Activated CD4-positive, alpha-beta T cell treated with anti-CD3 and anti-CD28 coated beads, Interleukin-10, Interleukin-2, amounts not matched to agents 100 ng/mL and 50 ng/mL, durations not matched to agents 16 hours and 8 hours (primary cell): ENCODE measurements at places on chromosomes 16 and 17.

DNA sequence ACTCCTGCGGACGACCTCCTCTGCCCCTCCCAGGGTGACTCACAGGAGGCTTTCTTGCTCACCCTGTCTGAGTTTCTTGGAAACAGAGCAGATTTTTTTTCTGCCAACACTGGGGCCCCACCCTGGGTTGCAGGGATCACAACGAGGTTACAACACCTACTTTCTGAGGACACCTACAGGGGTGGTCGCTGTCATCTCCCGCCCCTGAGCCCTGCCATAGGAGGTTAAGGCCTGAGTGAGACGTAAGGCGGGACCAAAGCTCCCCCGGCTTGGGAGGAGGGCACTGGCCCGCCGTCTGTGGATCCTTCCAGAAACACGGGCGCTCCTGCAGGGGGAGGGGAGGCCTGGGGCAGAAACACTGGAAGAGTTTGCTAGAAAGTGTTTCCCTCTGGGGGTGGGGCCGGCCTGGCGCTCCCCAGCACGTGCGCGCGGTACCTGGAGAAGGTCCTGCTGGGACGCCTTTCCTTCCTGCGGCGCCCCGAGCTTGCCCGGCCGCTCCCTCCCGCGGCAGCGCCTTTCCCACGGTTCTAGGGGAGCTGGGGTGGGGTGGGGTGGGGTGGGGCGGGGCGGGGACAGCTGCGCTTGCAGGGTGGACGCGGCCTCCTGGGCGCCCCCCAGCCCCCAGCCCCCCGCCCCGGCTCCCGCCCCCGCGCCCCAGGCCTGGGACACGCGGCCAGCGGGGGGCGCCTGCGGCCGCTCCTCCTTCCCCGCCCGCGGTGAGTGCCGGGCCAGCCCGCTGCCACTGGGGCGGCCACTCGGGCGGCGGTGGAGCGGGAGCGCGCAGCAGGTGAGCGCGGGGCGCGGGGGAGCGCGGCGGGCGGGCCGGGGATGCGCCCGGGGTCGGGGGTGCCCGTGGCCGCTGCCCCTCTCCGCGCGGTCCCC is 20.7 kb upstream of the ADCY7 start:
- peak; percentile 86 for DNase-seq

DNA sequence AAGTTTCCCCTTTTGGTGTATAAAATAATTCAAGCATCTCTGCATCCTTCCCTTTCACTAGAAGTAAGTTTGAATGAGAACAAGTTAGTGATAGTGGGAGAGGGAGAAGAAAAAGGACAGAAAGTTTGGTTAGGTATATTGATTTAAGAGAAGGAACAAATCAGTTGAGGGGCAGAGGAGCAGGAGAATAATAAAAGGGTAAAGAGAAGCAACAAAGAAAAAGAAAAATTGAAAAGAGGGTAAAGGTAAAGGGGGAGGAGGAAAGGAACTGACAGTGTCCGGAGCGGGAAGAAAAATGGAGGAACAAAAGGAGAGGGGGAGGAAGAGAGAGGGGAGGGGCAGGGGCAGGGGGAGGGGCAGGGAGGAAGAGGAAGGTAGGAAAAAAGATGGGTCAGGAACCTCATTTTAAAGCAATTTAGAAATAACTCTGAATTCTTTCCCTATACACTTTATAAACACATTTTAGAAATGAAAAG is 6.3 kb upstream of the IGF2BP1 start:
- DNase-seq = no peak

- no peak for DNase-seq
Measured at GRCh38 chr17:5871666-5872065, 198.5 kb upstream of the WSCD1 start.

- no peak for DNase-seq
Measured at GRCh38 chr16:70419384-70420327, 19.2 kb downstream of the ST3GAL2 start.

DNA sequence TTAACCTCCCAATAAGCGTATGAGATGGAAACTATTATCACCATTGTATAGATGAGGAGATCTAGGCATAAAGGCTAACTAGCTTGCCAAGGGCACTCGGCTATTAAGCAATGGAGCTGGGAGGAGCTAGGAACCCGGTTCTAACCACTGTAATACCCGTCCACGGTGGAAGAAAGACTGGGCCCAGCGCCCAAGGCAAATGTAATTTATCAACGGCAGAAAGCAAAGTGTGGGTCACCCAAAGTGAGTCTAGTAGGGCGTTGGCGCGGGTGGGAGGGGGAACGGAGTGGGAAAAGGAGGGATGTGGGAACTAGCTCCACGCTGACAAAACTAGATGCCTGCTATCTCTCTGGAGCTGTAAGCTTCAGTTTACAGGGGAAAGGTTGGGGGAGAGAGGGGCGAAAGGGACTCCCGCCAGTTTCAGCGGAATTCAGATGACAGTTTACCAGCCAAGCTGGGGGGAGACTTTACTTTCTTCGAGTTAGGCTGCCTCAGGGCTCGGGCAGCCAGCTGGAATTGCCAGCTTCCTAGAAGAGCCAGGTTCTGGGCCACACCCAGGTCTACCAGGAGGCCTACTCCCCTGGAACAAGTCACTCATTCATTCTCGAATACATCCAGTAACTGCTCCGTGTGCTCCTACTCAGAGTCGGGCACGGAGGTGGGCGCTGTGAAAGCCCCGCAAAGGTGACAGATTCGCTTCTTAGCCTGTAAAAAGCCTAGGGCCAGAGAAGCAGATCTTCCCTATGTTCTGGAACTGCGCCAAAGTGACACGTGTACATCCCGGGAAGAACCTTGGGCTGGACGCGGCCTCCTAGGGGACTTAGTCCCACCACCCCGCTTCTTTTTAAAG is 837 bp downstream of the LRRC59 start:
- peak; percentile 22 for DNase-seq

DNA sequence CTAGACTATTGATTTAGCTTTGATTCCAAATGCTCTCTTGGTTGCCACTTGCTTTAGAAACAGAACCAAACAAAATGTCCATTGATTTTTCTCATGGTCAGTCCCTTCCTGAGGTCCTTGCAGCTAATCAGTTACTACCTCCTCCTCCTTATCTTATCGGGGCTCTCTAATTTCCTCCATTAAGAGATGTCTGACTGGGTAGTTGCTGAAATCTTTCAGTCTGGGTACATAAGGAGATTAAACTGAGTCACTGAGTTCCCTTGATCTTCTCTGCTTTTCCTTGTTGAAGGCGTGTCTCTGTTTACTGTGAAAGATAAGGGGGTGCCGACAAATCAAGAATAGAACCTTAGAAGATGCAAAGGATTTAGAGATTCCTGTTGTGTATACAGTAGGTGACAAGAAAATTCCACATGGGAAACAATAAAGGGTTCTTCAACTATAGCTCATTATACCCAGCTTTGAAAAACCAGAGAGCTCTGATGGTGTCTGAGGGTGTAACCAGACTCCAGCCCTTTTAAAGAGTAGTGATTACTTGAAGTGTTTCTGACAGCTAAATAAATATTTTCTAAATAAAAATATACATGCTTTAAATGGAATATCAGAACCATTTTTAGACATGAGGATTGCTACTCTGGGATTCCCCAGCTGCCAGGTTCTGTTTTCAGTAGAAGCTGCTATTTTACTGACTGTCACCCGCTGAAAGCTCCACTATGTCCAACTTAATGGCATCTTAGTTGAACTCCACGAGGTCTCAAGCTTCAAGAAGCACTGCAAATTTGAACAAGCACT is 791.3 kb upstream of the SOX9 start:
- DNase-seq = no peak

- DNase-seq = no peak
Measured at GRCh38 chr17:62628831-62629555, 1.5 kb downstream of the MRC2 start.

DNA sequence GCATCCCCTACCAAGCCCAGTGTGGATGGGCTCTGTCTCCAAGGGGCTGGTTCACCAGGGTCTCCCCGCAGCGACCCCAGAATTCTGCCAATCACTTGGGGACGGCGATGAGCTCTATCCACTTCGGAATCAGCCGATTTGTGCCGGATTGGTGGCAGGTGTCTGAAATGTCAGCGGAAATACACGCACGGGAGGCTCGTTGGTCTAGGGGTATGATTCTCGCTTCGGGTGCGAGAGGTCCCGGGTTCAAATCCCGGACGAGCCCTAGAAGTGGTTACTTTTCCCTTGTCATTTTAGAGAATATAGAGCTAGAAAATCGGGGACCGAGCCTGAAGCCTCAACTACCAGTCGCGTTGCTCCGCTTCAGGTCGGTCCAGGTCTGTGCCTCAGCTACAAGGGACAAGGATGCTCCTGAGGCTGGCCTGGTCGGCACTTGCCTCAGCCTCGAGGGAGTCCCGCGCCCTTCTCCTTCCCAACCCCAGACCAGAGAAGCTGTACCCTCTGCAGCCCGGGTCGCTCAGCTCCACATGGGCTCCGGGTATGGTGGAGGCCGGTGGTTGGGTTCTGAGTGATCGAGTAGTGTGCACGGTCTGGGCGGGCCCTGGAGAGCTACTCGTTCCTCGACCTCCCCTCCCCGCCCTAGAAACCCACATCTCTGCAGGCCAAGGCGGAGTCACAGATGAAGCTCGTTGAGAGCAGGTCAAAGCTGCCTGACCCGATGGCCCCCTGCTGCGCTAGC is 16.0 kb upstream of the OR1F1 start:
- DNase-seq = peak; percentile 93

DNA sequence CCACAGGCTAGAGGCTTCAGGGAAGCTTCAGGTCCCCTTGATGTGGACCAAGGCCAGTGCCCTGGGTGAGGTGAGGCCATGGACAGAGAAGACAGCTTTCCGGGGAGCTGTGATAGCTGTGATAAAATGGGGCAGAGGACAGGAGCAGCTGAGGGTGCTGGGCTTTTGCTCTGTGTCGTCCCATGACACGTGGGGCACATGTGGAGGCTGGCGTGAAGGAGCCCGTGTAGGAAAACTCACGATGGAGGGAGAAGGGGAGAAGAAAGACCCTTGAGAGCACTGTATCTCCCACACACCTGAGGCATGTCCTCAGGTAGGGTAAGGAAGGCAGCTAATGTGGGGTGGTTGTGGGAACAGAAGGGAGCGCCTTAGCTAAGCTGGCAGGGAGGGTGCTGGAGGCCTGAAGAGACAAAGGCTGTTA is 21.3 kb downstream of the B9D1 start:
- DNase-seq = no peak

- DNase-seq = no peak
Measured at GRCh38 chr17:79847698-79848369, 8.6 kb upstream of the CBX4 start.

DNA sequence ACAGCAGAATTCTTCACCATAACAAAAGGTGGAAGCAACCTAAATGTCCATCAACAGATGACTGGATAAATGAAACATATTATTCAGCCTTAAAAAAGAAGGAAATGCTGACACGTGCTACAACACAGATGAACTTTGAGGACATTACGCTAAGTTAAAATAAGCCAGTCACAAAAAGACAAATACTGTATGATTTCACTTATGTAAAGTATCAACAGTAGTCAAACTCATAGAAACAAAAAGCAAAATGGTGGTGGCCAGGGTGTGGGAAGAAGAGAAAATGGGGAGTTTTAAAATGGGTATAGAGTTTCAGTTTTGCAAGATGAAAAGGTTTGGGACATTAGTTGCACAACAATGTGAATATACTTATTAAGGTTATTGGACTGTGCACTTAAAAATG is 49.8 kb upstream of the MTMR4 start:
- DNase-seq = no peak

GRCh38 chr17:80762076-80762475 is 217.4 kb downstream of the RPTOR start:
- DNase-seq = no peak

GRCh38 chr16:70685061-70685937 is 554 bp downstream of the MTSS2 start:
- DNase-seq = no peak

DNA sequence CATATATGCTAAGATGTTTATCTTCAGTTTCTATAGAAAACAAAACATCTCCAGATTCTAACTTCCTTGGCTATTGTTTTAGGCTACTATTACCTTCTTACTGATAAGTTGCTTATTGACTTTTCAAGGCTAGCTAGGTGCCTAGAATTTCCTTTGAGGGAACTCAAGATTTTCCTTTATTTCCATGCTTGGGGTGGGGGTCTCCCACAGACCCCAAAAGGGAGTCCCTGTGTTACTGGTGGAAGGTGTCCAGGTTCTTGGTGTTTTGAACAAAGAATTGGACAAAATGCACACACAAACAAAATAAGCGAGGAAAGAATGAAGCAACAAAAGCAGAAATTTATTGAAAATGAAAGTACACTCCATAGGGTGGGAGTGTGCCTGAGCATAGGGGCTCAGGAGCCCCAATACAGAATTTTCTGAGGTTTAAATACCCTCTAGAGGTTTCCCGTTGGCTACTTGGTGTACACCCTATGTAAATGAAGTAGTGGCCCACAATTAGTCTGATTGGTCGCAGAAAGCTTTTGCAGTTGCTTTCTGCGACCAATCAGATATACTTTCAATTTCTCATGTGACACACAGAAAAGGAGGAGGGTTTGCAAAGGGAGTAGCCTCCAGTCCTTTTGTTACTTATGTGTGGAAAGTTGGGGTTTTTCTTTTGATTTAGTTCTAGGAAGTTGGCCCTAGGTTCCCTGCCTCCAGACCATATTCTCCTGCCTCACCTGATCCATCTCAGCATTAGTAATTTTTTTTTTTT is 67.5 kb downstream of the MARF1 start:
- no peak for DNase-seq

DNA sequence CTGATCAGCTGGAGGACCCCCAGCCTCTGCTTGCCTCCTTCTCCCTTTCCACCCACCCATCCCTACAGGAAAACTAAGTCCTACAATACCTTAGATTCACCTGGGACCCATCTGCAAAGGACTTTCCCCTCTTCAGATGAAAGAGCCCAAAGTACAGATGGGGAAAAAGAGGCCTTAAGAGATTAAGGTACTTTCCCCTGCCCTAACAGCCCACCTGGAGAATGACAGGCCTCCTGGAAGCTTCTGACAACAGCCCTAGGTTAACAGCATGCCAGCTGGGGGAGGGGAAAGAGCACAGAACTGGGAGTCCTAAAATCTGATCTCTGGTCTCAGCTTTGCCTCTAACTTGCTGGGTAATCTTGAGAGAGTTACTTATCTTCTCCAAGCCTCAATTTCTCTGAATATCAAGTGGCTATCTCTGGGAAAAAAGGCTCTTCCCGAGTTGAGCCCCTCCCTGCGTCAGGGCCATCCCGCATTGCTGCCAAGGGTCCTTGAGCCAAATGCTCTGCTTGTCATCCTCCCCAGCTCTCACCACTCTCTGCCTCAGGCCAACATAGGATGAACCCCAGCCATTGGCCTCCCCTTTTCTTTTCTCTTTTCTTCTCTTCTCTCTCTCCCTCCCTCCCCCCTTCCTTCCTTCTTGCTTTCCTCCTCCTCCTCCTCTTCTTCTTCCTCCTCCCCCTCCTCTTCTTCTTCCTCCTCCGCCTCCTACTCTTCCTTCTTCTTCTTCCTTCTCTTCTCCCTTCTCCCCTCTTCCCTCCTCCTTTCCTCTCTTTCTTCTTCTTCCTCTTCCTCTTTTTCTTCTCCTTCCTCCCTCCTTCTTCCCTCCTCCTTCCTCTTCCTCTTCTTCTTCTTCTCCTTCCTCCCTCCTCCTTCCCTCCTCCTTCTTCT is 22.5 kb upstream of the SP6 start:
- no peak for DNase-seq

DNA sequence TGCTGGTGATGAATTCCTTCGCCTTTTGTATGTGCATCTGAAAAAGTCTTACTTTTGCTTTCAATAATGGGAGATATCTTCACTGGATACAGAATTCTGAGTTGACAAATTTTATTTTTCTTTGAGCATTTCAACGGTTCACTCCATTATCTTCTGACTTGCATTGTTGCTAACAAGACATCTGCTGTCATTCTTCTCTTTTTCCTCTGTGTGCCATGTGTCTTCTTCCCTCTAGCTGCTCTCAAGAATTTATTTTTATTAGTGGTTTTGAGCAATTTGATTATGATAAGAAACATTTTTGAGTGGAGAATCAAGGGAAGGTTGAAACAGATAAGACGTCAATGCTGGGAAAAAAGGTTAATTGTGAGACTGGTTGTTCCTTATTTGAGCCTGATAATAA is 471.8 kb downstream of the CDH13 start:
- no peak for DNase-seq

- DNase-seq = no peak
Measured at GRCh38 chr16:11992008-11992584, 15.6 kb downstream of the SNX29 start.
